Right cardiac atrium (tissue), 5 donors: ENCODE measurements at places on chromosomes 6 and 20. TPM values are rescaled to one million over a fixed set of nuclear protein-coding genes. Genes with fewer than 3 reads are reported as not detected.

DNA sequence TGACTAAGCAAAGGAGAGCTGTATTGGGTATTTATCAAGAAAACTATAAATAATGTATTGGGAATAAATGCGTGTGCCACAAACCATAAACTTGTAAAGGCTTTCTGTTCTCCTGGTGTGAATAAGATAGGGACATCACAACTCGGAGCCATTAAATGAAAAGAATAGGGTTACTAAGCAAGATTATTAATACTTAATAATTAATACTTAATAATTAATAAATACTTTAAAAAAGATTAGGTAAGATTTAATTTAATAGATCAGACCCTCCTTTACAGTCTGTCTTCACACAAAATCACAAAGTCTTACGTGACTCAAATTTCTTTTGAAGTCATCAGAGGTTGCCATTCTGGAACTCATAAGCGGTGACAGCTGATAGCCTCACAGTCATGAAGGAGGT is 648.9 kb downstream of the PRKN start:
- DNase-seq: no peak

DNA sequence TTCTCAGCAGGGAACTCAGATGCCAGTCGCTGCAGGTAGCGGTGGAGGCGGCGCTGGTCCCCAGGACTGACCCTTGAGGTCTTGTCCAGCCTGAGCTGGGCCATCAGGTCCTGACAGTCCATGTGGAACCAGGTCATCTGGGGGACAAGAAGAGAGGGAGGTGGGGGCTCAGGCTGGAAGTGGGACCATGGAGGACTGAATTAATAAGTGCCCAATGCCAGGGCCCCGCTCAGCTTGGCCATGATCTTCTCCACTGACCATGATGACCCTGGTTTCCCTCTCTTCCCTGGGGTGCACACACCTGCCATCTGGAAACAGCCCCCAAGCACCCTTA is 47.0 kb downstream of the KIAA1755 start:
- DNase-seq: no peak

Gene LY6G6F
- total RNA-seq: not detected

- no peak for DNase-seq
Observed at GRCh38 chr20:23569570-23569969, 1.3 kb upstream of the CST9L start.

Gene HLA-DQB1
- 14.8 TPM for total RNA-seq

- DNase-seq: no peak
Observed at GRCh38 chr6:152598901-152599537, 38.1 kb downstream of the SYNE1 start.

DNA sequence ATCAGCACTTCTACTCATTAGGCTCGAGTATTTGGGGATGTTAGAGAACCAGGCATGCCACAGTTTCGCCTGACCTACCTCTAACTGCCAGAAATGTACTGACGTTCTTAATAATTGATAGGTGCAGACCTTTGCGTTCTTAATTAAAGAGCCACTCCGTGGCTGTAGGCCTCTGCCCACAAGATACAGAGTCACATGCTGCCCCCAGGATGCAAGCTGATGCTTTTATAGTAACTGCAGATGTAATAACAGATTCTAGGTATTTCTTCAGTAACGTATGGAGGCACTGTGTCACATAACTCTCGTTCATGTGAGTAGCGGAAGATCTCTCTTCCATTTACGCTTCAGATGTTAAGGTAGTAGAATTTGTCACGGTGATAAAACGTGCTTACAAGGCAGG is 113.2 kb downstream of the RPP40 start:
- DNase-seq: no peak

DNA sequence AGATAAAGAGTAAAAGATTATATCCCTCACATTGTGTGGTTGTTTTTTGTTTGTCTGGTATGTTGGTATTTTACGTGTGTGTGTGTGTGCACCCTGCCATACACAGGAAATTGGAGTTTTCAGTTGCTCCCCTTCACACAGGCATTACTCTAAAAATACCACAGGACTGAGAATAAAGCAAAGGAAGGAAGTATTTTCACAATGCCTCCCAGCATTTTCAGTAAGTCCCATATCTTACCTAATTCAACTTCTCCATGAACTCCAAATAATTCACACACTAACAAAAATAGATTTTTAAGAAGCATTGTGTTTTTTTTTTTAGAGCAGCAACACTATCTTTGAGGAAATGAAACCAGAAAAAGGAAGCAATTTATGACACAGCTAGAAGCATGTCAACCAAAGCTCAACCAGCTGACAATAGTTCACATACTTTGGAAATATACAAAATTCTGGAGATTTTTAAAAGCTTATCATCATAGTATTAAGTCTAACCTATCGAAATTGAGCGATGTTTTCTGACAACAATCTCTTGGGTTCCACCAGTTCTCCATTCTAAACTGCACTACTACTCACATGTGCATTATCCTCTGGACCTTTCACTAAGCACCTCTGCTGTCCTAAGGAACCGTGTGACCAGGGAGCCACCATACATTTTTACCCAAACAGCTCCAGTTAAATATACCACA is 2.1 kb downstream of the UBE2J1 start:
- DNase-seq: no peak

Gene SDC4
- 62.3 TPM for total RNA-seq

GRCh38 chr6:129130106-129130505 is 247.2 kb downstream of the LAMA2 start:
- DNase-seq: no peak

DNA sequence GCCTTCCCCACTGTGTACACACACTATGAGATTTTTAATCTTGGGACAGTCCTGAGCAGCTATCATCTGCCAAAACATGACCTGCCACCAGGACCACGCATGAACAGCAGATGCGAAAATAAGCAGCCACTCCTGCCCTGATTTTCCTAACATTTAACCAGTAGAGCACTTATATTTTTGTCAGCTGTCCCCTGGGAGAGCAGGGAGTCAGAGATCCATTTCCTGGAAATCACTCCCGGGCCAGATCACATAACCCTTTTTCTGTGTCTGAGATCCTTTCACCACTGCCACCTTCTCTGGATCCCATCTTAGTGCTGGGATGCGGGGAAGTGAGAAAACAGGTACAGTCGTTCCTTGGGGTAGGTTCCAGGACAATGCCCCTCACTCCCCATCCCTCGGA is 5.7 kb downstream of the SDCBP2 start:
- no peak for DNase-seq

Gene TCP11
- total RNA-seq: not detected

Gene ADTRP
- not detected for total RNA-seq

- no peak for DNase-seq
Observed at GRCh38 chr6:18997375-18997826, 610.3 kb downstream of the RNF144B start.

GRCh38 chr6:14135893-14136539 is 18.4 kb downstream of the CD83 start:
- no peak for DNase-seq

GRCh38 chr6:74356391-74356790 is 660.4 kb downstream of the CD109 start:
- DNase-seq: no peak

- DNase-seq: no peak
Observed at GRCh38 chr6:1047981-1048541, 263.8 kb upstream of the FOXQ1 start.

DNA sequence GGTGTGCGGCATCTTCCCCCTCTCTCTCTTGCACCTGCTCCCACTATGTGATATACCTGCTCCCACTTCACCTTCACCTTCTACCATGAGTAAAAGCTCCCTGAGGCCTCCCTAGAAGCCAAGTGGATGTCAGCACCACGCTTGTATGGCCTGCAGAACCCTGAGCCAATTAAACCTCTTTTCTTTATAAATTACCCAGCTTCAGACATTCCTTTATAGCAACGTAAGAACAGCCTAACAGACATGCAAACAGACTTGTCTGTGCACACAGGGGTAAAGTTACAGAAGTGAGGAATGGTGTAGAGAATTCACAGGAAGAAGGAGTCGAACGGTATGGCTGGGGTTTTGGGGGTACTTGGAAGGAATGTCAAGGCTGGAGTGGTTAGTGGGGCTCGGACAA is 14.8 kb upstream of the TGM2 start:
- DNase-seq: no peak

Gene TFEB
- 45.7 TPM for total RNA-seq

DNA sequence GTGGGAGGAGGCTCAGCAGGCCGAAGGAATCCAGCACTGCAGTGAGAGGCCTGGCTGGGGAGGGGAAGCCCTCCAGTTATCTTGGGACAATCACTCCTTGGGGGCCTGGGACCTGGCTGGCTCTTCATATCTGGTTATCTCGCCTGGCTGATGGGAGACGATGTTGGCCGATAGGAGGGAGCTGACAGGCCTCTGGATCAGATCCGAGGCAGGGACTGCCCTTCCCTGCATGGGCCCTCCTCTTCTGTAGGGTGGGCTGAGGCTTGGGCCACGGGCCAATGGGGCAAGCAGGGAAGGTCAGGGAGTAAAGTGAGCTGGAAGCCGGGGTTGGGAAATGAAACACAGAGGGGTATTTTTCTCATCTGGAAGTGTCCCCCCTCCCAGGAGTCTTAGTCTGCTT is 25.2 kb downstream of the MANBAL start:
- DNase-seq: peak; percentile 94

GRCh38 chr6:151036869-151037680 is 171.6 kb downstream of the MTHFD1L start:
- DNase-seq: peak; percentile 9

DNA sequence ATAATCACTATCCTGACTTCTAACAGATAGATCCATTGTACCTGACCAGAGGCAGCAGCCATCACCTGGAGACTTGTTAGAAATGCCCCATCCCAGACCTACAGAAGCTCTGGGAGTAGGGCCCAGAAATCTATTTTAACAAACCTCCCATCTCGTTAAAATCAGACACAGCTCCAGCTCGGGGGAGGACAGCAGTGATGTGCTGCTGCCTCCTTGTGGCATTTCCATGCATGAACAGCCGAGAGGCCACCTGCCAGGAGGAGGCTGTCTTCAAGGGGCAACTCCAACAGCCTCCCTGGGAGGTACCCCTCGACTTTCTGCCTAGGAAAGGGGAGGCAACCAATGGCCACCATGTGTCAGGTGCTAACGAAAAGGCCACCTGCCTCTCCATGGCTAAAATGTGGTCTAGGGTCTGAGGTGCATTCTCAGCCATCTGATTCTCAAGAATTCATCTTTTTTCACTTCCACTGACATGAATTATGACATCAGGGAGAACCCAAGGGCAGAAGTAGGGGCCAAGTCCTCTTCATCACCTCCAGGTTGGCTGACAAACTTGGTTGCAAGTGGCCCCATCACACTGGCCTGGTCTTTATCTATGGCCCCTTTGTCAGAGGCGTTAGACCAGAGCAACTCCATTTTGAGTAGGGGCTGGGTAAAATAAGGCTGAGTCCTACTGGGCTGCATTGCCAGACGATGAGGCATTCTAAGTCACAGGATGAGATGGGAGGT is 12.2 kb upstream of the KCNK15 start:
- DNase-seq: peak; percentile 72

GRCh38 chr20:8522168-8522567 is 390.1 kb downstream of the PLCB1 start:
- no peak for DNase-seq

Gene FOXQ1
- total RNA-seq: not detected

DNA sequence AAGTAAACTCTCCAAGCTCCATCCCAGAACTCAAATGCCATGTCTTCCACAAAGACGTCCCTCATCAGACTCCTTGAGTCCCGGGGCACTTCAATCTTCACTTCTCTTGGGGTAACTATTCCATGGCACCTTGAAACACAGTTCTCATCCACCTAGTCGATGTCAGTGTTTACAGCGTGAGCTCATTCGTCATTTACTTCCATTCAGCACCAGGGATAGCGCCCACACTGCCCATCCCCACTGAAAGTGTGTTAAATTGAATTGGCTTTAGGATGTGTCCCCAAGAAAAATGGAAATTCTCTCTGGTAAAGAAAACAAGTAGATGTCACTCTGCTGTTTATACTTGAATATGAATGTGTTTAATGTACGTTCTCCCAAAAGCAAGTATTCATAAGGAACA is 31.3 kb downstream of the KCNK15 start:
- DNase-seq: no peak

Gene VNN1
- 0.65 TPM for total RNA-seq

- DNase-seq: no peak
Observed at GRCh38 chr20:36794116-36794474, 20.5 kb upstream of the DSN1 start.

DNA sequence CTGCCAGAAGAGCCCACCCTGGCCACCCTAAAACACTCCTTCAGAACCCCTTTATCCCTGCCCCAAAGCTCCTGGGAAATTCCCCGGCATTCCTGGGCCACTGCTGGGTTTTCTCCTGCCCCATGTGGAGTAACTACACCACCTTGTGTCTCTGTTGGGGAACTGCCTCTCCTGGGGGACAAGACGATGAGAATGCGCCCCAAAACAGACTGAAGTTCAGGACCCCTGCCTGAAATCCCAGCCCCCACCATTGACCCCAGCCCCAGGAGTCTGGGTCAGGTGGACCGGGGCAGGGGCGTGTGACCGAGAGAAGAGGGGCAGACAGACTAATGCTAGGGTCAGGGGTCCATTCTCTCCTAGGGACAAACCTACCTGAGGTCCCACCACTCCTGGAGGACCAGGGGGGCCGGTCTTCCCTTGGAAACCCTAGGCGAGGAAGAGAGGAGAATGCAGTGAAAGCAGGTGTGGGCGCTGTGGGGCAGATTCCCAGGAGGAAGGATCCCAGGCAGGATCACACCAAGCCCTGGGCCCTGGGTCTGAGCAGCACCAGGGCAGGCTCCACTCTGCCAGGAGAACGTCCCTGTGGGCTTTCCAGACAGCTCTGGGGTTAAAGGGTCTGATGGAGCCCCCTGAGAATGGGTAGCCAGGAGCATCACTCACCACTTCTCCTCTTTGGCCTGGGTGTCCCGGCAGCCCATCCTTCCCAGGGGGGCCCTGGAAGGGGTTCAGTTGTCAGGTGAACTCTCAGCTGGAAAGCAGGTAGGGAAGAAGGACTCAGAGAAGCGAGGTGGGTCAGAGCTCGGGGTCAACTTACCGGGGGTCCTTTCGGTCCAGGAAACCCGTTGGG is 19.4 kb downstream of the COL11A2 start:
- peak; percentile 8 for DNase-seq

- no peak for DNase-seq
Observed at GRCh38 chr6:73264446-73264845, 1.4 kb upstream of the KHDC1 start.

DNA sequence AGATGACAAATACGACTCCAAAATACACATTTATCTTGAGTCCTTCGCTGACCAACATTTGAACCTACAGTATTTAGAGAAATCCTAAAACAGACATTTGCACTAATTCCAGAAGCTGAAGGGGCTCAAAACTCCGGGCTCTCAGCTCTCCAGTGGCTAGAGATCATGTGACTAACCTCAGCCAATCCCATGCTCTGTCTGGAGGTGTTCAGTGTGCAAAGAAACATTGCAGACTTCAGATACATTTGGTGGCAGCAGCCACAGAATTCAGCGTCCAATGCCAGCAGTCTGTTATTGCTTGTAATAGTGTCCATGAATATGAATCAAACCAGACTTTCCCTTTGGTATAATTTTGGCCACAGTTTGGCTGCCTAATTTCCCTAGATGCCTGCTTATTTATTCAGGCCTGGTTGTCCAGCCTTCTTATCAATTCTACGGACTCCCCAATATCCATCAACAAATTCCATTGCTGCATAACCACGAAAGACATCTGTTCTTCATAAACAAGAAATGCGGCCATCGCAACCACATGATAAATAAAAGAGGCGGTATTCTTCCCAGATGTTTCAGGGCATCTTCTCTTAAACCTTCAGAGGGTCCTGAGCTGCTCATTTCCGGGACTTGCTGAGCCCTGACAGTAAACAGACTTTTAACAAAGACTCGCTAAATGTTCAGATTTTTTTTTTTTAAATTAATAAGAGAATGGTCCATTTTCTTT is 14.5 kb upstream of the CYP24A1 start:
- DNase-seq: no peak

Gene GRIK2
- total RNA-seq: 26.7 TPM

- peak; percentile 68 for DNase-seq
Observed at GRCh38 chr20:49276961-49277785, 684 bp downstream of the ZNFX1 start.

Gene RNF39
- total RNA-seq: not detected
